CD4-positive, alpha-beta T cell treated with Interleukin-17A for 4 hours (primary cell): ENCODE measurements at places on chromosomes 7 and 10.

DNA sequence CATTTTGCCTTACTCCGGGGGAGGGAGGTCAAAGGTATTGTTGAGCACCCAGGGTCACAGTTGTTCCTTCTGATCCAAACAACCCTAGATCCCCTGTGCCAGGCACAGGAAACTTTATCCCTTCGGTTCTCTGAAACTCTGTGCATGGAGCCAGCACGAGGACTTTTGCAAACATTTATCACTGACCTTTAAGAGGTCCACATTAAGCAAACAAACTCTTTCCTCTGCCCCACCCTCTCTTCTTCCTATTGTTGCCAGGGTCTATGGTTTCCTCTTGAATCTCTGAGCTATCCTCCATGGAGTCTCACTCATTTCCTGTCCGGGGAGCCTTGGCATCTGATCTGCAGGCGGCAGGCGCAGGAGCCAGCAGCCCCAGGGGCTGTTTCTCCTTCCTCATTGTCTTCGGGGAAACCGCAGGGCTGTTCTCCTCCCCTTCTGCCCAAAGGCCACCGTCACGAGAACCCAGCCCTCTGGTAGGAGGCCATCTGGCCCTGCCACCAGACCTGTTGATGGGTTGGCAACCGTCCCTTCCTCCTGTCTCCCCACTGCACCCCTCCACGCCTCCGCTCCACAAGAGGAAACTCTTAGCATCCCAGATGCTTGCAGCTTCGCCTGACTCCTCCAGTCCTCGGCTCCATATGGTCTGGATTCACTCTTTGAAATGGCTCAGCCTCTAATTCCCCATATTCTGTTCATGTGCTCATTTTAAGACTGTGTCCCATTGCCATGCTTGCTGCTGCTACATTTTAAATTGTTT is 327.3 kb upstream of the NRP1 start:
- peak; percentile 3 for DNase-seq

- DNase-seq = no peak
These were observed 90.8 kb upstream of the HECTD2 start for GRCh38 chr10:91319336-91319735.

DNA sequence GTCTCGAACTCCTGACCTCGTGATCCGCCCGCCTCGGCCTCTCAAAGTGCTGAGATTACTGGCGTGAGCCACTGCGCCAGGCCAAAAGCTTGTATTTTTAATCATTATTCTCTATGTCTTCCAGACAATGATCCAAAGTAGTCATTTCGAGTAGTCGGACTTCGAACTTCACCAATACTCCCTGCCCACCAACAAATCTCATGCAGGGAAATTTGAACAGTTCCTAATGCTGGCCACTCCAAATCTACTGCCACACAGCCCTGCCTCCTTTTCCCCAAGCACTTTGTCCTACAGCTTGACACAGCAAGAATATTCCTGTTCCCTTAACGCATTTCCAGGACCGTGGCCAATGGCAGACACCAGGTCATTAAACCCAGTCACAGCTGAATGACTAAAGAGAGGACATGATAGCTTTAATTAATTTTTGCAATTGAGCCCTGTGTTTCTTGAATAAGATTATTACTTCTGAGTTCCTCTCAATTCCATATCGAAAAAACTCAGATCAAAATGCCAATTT is 142.3 kb upstream of the NRP1 start:
- DNase-seq = no peak

DNA sequence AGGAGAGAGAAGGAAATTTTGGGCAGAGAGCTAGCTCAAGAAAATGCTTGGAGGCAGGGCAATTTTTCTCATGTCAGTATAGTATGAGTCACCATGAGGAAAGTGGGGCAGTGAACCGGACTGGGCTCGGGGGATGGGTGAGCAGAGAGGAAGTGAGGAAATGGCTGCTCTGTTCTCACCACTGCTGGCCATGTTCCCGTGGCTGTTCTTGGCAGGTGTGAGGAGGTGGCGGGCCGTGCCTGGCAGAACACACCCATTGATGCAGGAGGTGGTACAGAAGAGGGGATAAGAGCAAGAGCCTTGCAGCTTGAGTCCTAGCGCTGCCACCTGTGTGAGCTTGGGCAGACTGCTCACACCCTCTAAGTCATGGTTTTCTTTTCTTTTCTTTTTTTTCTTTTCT is 304.4 kb upstream of the LYZL1 start:
- DNase-seq = no peak

DNA sequence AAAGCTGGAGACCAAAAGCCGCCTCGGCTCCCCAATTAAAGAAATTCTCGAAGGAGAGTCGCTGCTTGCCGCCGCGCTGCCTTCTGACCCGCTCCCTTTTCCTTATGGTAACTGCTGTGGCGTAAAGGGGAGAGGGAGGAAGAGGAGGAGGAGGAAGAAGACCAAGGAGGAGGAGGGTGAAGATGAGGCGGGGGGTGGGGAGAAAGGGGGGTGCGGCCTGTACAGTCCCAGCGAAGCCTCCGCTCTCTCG is 388 bp downstream of the CNOT4 start:
- DNase-seq = no peak
